ENCODE measurements at places on chromosomes 3 and 15.

DNA sequence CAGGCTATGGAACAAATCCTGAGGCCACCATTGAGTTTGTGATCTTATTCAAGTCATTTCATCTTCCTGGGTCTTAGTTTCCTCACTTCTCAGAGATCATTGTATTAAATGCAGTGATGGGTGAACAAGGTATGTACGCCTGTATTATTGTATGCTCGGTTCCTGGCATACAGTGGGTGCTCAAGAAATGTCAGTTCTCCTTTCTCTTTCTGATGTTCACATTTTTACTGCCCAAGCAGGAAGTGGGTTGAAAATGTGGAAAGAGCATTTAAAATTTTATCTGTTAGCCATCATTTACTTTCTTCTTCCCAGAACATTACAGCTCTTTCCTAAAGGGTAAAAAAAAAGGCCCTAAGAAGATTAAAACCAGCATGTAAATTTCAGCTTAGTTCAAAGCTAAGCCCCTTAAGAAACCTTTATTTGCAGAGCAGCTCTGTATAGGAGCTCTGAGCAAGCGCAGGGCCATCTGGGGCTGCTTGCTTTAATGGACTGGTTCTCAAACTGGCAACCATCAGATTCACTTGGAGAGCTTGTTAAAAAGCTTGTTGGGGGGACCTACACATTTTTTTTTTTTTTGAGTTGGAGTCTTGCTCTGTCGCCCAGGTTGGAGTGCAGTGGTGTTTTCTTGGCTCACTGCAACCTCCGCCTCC lies 179.4 kb downstream of the CHST2 start:
- DNase-seq: no peak

DNA sequence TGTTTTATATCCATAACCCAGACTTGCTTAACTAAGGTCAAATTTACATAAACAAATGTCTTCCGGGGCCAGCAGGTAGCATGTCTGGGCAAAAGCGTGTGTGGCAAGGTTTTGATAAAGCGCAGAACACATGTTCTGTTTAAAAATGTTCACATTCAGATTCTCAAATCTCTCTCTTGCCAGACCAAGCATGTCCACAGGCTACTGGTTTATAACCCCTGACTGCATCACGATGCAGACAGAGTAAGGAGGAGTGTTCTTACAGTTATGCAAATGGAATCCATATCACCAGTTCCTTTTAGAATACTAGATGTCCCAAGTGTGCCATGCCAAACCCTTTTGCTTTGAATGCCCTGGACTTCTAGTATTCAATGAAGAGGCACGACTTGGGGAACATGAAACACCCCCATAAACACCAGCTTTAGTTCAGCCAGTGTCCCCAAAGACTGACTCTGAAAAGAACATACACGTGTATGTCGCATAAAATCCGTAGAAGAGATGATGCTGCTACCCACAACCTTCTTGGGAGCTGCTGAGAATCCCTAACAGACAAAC lies 412.0 kb downstream of the CNTN4 start:
- DNase-seq: no peak

DNA sequence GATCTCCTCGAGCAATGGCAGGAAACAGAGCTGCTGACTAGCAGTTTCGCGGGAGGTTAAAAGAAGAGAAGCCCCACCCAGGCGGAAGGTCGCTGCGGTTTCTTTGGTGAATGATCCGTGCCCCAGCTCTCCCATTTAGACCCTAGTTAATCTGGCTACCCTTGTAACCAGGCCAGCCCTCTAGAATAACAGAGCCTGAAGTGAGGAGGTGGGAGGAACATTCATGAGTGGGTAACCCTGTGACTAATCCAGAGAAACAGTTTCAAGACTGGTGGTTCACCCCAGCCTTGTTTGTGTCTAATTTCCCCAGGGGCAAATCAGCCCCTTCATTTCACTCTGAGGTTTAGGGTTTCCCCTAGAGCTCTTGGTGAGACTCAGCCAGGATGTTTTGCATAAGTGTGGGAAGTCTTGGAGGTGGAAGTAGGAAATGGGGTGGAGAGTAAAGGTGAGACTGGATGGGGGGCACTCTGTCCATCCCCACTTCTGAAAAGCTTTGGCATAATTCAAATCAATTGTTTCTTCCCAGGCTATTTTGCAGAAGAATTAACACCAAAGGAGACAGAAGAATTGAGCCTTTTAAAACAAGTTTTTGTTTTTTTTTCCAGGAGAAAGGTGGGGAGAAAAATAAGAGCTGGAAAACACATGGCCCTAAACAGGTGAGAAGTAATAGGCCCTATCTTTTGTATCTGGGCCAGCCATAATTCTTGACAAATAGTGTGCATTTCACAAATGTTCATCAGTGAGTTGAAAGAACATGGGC lies 303.1 kb downstream of the RPLP1 start:
- peak; percentile 48 for DNase-seq

DNA sequence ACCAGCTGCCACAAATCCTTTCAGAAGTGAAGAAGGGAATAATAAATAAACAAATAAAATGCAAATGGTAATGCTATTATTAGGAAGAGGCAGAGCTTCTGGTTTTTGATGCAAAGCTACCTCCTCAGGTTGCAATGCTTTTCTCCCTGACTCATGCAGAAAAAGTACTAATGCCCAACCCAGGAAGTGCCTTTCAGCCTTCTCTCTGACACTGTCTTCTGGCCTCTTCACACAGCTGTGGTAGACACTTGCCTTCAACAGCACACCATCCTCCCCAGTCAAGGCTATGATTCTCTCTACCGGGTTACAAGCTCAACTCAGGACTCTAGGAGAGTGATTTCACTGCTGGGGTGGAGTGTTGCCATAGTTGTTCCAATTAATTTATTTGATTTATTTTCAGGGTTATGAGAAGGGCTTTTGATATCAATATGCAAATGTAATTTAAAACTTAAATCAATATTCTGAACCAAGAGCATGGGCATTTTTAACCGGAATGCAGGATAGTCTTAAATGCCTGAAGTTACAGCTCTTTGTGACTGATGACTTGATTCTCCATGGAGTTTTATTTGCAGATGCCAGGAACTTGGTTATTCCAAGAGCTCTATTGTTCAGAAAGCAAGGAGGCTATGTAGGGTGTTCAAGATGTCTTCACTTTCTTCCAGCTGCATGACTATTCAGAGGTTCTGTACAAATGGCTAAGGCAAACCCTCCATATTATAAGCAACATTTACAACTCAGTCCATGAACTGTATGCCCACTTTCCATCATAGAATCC lies 27.1 kb upstream of the GALNT15 start:
- no peak for DNase-seq

DNA sequence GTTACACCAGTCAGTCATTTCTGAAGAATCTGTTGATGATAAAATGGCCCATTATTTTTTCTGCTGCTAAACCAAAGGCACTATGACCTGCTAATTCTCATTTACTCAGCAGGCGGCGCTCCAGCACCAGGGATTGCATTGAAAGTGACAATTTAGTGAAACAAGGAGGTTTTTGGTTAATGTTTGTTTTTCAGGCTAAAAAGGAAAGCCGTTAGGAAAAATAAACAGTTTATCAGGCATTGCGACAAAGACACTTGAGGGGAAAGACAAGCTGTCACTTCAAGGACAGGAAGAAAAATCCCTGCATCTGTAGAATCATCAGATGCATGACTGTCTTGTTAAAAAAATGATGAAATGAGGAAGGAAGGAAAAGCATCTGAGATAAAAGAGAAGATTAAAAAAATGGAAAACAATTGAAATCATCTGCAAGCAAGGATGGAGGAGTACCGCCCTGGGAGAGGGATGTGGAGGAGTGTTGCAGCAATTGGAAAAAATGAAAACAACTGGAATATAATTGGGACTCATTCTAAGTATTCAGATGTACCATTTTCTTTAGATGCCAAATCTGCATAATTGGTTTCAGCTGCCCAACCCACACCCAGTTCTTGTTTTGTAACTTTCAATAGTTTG lies 54.0 kb downstream of the NR1D2 start:
- peak; percentile 54 for DNase-seq

GRCh38 chr15:100111125-100112060 lies 230.4 kb downstream of the ADAMTS17 start:
- no peak for DNase-seq

Data from H7 (cell line).